CD4-positive, alpha-beta T cell treated with Interleukin-21 for 1 hour (primary cell): ENCODE measurements at places on chromosomes 16 and 17.

DNA sequence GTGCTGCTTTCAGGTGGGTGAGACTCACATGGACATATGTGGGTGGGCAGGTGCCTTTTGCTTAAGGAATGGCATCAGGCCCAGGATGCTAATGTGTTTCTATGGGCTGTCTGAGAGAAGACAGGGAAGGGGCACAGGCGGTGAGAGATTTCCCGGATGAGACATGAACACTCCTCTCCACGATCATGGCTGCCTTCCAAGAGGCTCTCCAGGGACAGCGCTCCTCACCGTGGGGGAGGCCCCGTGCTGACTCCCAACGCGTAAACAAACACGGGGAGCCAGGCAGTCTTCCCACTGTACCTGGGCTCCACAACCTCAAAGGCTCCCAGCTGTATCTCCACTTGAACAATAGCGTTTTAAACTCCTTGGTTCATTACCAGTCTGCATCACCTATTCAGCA lies 42.8 kb downstream of the CDK5R1 start:
- no peak for DNase-seq

DNA sequence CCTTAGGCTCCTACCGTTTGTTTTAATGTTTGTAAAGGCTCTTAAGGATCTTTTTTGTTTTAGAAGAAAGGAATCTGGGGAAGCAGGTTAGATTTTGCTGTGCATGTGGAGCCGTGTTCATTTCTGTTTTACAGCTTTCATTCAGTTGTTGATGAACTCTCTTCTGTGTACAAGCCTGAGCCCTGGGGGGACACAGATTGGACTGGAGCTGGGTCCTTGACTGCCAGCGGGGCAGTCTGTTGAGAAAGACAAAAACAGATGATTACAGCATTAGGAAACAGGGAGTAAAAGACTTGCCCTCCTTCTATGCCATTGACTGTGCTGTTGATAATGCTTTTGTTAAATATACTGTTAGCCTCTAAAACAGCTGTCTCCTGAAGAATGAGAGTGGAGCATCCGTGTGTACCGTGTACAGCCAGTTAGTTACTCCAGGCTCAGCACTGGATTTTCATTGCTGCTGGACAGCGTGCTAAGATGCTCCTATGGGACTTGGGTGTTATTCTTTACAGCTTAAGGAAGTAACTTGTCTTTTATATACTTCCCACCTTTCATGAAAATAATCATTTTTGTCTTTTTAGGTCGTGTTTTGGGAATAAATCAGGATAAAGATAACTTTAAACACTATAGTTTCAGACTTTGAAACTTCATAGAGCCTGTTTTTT lies 3.2 kb downstream of the MAP1LC3B start:
- no peak for DNase-seq

DNA sequence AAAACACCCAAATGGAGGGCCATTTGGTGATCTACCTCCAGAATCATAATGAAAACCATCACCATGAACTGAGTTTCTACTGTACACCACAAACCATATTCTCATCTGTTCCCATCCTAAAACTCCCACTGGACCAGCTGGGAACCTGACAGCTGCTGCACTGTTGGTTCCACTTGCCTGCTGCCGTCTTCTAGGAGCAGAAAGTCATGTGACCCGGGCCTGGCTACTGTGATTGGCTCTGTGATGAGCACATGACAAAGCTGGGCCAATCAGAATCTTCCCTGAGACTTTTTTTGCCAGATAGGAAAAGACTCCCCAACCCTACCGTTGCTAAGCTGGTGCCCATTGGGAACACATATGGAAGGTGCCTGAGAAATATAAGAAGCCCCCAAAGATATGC lies 264.2 kb downstream of the MRTFB start:
- DNase-seq = no peak

DNA sequence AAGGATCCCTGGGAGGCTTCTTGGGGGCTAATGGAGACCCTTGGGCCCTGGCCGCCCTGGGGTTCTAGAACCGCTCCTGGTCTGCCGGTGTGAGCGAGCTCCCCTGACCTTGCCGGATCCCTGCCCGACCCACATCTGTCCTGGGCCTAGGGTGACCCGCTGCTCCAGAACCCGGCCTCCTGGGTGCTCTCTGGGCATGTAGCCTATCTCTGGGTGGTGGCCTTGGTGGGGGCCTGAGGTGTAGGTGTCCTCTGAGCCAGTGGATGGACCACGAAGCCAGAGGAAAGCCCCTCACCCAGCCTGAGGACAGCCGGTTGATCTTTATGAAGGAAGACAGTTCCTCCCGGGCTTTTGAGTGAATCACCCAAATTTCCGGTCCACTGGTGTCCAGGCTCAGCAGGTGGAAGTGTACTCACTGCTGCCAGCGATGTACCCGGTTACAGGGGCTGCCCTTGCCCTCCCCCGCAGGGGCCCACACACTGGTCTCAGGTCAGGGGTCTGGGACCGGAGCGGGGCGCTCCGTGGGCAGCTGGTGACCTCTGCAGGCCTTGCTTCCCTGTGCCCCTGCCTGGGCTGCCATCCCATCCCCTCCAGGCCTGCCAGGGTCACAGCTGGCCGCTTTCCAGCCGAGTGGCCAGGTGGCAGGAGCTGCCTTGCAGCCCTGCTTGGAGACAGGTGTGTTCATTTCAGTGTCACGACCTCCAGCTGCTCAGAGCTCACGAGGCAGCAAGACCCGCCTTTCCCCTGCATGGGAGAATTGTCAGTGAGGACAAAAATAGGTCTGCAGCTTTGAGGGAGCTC lies 10.5 kb upstream of the GSE1 start:
- DNase-seq = no peak

GRCh38 chr16:16025214-16025968 lies 76.0 kb downstream of the ABCC1 start:
- DNase-seq = peak; percentile 59

GRCh38 chr17:76153640-76154039 lies 12.6 kb upstream of the FOXJ1 start:
- DNase-seq = no peak

GRCh38 chr16:8611886-8612600 lies 9.5 kb upstream of the METTL22 start:
- DNase-seq = no peak

DNA sequence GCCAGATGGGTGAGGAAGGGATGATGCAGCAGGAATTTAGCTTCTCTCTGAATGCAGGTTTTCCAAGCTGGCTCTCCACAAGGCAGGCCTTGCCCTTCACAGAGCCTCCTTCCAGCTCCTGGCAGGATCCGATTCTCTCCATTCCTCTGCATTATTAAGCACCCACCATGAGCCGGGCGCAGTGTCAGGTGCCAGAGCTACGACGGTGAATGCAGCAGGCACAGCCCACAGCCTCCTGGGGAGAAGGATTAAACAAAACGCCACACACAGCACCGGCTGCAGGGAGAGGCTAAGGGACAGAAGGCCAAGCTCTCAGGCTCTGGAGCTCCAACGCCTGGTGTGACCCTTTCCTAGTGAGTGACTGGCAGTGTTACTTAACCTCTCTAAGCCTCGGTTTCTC lies 7.1 kb upstream of the MT2A start:
- DNase-seq = no peak

DNA sequence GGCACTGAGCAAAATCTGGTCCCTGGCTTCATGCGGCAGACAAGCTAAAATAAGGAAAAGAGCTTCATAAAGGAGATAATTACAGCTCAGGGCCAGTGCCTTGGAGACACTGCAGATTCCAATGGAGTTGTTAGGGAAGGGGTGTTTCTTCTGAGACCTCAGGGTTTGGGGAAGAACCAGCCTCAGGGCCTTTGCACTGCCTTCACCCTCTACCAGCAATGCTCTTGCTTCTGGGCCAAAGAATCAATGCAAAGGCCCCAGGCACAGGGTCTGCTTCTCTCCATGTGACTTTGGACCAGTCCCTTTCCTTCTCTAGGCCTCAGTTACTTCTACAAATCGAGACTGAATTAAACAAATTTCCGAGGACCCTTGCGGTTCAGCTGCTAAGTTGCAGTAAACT lies 36.2 kb upstream of the GAN start:
- no peak for DNase-seq

DNA sequence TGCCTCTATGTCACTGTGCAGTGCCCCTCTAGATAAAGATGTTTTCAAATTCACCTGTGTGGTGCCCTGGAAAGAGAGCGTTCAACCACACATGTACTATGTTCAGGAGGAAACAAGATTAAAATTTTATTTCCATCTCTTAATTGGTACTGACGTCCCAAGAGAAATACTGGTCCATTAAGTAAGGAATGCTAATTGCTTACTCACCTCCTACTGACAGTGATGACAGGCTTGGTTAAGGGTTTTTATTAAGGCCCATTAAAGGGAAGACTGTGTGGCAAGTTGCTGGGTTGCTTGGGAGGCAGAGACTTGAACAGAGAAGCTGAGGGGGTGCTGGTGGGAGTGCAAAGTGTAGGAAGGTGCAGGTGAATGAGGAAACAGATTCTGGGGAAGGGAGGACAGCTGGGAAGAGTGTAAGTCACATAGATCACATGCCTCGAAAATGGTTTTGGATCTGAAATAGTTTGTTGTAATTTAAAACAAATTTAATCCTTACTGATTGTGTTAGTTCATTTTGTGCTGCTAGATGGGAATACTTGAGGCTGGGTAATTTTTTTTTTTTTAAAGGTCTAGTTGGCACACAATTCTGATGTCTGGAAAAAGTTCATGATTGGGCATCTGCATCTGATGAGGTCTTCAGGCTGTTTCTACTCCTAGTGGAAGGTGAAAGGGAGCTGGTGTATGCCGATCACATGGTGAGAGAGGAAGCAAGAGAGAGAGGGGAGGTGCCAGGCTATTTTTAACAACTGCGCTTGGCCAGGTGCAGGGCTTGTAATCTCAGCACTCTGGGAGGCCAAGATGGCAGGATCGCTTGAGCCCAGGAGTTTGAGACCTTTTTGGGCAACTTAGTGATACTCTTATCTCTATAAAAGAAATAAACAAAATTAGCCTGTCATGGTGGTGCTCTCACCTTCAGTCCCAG lies 140.5 kb downstream of the CACNG3 start:
- DNase-seq = no peak

- no peak for DNase-seq
These were observed 99.5 kb downstream of the MYO1D start for GRCh38 chr17:32777436-32777835.

DNA sequence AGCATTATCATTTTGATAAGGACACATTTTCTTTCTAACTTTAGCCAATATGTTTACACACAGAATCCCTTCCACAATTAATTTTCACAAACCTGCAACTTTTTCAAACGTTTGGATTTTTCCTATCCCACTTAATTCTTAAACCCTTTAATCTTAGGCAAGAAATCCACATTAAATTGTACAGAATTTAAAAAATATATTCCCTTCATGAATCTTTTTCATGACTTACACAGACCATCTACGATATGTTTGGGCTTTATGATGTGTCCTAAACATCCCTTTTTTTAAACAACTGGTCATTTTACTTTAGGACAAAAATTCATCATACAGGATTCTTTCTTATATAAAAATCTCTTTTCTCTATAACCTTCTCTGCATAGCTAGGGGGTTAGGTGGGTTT lies 241.5 kb upstream of the CNTNAP4 start:
- no peak for DNase-seq

DNA sequence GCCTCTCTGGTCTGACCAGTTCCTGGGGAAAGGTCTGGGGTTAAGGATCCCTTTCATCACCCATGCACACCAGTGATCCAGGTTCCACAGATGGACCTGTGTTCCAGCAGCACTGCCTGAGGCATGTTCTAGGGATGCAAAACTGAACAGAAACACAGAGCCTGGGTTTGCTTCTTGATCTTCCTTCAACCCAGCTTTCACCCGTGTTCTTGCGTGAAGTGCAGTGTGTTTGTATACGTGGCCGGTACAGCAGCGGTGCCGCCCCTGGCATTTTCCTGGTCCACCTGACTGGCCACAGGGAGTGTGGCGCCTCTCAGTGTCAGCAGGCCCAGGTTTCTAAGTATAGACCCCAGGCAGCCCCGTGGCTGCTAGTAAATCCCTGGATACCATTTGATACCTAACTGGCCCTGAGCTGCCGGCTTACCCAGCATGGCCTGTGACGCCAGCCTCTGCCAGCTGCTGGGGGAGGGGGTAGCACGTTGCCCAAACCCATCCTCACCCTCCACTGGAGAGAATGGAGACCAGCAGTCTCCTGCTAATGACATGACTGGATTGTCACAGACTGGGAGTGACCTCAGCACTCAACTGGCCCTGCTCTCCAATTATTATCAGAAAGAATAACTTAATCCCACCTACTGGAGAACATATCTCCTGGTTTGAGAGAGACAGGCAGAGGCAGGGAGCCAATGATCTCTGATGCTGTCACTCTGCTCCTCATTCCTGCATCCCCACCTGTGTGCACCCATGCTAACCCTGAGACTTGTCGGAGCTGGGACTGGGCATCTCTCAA lies 59.2 kb upstream of the LGALS9 start:
- no peak for DNase-seq

- no peak for DNase-seq
These were observed 3.0 kb downstream of the EVI2B start for GRCh38 chr17:31310886-31311285.

DNA sequence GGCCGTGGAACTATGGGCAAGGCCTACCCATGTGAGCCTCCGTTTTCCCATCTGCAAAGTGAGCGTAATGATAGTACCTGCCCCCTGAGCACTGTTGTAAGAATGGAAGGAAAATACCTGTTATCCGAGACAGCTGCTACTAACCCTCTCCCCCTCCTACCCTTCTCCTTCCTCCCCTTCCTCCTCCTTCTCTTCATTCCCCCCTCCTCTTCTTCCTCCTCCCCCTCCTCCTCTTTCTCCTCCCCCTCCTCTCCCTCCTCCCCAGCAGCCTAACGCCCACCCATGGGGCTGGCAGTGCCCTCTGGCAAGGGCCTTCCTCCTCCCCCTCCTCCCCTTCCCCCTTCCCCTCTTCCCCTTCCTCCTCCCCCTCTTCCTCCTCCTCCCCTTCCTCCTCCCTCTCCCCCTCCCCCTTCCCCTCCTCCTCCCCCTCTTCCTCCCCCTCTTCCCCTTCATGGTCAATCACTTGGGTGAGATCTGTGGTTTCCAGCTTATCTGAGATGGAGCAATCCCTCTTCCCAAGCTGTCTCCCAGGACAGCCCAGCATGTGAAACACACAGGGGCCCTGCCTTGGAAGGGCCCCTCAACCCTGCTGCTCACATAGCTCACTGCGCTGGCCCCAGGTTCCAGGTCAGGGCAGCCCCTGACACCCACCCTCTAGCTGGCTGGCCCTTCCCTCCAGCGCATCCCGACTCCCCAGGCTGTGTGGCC lies 6.4 kb downstream of the ZFPM1 start:
- DNase-seq = no peak

- DNase-seq = peak; percentile 44
These were observed 1.8 kb downstream of the CACNB1 start for GRCh38 chr17:39195568-39196160.

DNA sequence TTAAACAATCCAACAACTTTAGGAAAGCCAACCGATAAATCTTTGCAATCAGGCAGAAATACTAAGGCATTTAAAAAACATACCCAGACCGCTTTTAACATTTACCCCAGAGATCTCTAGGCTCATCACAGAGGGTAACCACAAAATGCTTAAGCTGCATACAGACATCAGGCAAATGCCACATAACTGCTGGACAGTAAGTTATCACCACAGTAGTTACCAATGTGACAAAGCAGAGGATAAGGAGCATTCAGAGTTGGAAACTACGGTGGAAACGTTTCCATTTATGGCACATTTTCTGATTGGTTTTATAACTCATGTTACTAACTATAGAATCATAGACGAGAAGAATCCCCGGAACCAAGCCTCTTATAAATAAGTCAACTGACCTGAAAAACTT lies 77.5 kb downstream of the KANSL1 start:
- no peak for DNase-seq

- no peak for DNase-seq
These were observed 38.6 kb upstream of the TOB1 start for GRCh38 chr17:50904518-50905459.

GRCh38 chr16:11418506-11418905 lies 73.2 kb downstream of the RMI2 start:
- DNase-seq = no peak

- DNase-seq = peak; percentile 36
These were observed 752 bp downstream of the EXOSC6 start for GRCh38 chr16:70250748-70251628.
